ENCODE measurements at places on chromosomes 16 and 17. TPM values are rescaled to one million over a fixed set of nuclear protein-coding genes. Genes with fewer than 3 reads are reported as not detected.

GRCh38 chr17:28317099-28317965, 1.7 kb upstream of the TMEM97 start:
- DNase-seq = no peak

GRCh38 chr16:75420987-75421819, 12.1 kb downstream of the CFDP1 start:
- DNase-seq = peak; percentile 57

DNA sequence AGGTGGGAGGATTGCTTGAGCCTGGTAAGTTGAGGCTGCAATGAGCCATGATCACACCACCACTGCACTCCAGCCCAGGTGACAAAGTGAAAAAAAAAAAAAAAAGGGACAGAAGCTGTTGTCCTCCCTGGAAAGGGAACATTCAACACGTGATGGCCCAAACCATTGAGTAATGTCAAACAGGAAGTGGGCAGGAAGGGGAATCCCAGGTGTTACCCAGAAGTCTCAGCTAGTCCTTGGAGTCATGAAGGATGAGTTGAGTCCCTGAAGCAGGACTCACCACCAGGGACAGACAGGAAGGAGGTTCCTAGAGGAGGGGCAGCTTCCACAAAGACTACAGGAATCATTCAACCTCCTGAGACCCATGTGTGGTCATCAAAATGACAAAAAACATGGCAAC, 19.8 kb upstream of the CMIP start:
- no peak for DNase-seq

Gene PMFBP1
- total RNA-seq = not detected

Gene TRAPPC2L
- 69.5 TPM for total RNA-seq

Gene CRISPLD2
- total RNA-seq = 7.2 TPM

Gene CCL17
- total RNA-seq = not detected
